Activated naive CD4-positive, alpha-beta T cell treated with anti-CD3 and anti-CD28 coated beads for 36 hours (primary cell): ENCODE measurements at places on chromosomes 12 and 14.

- H3K27ac ChIP-seq, result no peak overlapping the region
- H3K4me1 ChIP-seq, result peaks cover 9% of the 10 kb centered on the region
- no peaks in the 10 kb centered on the region for H3K36me3 ChIP-seq
- no peak for DNase-seq
Observed at GRCh38 chr12:94678849-94679248, 28.5 kb upstream of the TMCC3 start.

DNA sequence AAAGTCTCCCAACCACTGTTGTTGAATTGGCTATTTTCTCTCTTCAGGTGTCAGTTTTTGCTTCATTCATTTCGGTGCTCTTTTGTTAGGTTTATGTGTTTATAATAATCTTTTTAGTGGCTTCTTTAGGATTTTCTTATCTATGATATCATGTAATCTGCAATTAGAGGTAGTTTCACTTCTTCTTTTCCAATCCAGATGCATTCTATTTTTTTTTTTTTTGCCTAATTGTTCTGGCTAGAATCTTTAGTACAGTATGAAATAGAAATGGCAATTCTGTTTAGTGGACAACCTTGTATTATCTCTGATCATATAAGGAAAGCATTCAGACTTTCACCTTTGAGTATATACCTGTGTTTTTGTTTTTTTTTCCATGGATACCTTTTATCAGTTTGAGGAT is 17.4 kb downstream of the CNOT2 start:
- H3K36me3 ChIP-seq, result peaks cover 19% of the 10 kb centered on the region
- DNase-seq, result no peak
- H3K27me3 ChIP-seq, result no peaks in the 10 kb centered on the region
- H3K4me1 ChIP-seq, result peaks cover 64% of the 10 kb centered on the region

DNA sequence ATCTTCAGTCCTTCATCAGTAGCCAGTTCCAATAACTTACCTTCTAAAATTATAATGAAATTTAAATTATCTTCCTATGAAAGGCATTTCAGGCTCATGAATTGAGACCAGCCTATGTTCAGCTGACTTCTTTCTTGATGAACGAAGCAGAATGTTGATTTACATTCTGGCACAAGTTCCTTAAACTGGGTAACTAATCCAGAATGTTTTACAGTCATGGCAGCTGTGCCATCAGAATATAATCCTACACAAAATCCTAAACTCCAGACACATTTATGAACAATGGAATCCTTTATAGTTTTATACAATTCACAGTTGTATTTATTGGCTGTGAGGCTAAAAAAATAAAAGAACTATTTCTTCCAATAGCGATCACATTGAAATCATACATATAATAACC is 97.3 kb upstream of the CPM start:
- no peak overlapping the region for H3K4me3 ChIP-seq
- no peaks in the 10 kb centered on the region for H3K36me3 ChIP-seq
- H3K4me1 ChIP-seq, result peaks cover 2% of the 10 kb centered on the region

DNA sequence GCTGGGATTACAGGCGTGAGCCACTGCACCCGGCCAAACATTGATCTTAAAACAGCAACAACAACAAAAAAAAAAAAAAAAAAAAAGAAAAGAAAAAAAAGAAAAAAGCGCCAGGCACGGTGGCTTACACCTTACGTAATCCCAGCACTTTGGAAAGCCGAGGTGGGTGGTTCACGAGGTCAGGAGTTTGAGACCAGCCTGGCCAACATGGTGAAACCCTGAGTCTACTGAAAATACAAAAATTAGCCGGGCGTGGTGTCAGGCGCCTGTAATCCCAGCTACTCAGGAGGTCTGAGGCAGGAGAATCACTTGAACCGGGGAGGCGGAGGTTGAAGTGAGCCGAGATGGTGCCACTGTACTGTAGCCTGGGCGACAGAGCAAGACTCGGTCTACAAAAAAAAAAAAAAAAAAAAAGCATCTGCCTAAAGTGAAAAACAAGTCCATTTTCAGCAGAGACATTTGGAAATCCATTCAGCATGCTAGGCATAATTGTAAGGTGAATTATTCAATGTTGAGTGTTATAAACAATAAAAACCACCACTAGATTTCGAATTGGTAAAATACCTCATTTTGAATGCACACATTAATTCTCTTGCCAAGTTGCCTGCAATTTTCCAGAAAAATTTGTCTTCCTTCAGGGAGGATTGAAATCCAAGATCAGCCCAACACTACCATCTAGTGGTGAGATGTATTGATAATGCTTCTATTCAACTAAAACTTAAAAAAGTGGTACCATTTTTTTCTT is 8.0 kb upstream of the CERS5 start:
- H3K4me3 ChIP-seq, result no peak overlapping the region
- no peaks in the 10 kb centered on the region for H3K27me3 ChIP-seq
- H3K4me1 ChIP-seq, result no peaks in the 10 kb centered on the region
- no peaks in the 10 kb centered on the region for H3K36me3 ChIP-seq
- DNase-seq, result no peak

GRCh38 chr12:115962216-115962615 is 315.3 kb downstream of the MED13L start:
- peaks cover 8% of the 10 kb centered on the region for H3K4me1 ChIP-seq
- no peak overlapping the region for H3K4me3 ChIP-seq
- no peak overlapping the region for H3K27ac ChIP-seq
- peaks cover 25% of the 10 kb centered on the region for H3K36me3 ChIP-seq

- peak within 1 kb of the TSS; percentile 92 for H3K27ac ChIP-seq
- peak within 1 kb of the TSS; percentile 90 for H3K4me3 ChIP-seq
- H3K27me3 ChIP-seq, result no peaks in the 10 kb centered on the region
- H3K36me3 ChIP-seq, result peaks cover 12% of the 10 kb centered on the region
Observed at GRCh38 chr14:20332788-20333493, at the start of gene CCNB1IP1. Gene CCNB1IP1 (minus strand): TSS chr14:20333279. CDS start chr14:20316523, 16,756 bp downstream.

GRCh38 chr12:106897082-106897481 is 58.6 kb upstream of the TMEM263 start:
- no peak overlapping the region for H3K4me3 ChIP-seq
- DNase-seq, result no peak
- no peaks in the 10 kb centered on the region for H3K36me3 ChIP-seq
- no peak overlapping the region for H3K27ac ChIP-seq
- H3K4me1 ChIP-seq, result peaks cover 3% of the 10 kb centered on the region

DNA sequence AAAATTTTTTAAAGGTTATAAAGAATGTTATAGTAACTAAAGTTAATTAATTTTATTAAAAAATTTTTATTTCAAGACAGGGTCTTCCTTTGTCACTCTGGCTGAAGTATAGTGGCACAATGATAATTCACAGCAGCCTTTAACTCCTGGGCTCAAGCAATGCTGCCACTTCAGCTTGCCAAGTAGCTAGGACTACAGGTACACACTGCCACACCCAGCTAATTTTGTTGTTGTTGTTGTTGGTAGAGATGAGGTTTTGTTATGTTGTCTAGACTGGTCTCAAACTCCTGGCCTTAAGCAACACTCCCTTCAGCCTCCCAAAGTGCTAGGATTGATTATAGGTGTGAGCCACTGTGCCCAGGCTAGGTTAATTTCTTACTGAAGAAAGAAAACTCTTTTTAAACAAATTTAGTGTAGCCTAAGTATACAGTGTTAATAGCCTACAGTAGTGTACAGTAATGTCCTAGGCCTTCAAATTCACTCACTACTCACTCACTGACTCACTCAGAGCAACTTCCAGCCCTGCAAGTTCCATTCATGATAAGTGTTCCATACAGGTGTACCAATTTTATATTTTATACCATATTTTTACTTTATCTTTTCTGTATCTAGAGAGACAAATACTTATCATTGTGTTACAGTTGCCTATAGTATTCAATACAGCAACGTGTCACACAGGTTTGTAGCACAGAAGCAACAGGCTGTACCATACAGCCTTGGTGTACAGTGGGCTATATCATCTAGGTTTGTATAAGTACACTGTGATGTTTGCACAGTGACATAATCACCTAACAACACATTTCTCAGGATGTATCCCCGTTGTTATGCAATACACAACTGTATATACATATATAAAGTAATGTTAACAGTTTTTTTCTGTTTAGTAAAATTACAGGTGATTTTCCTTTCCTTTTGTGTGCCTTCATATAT is 24.7 kb upstream of the DNAAF2 start:
- no peak overlapping the region for H3K4me3 ChIP-seq
- no peak overlapping the region for H3K27ac ChIP-seq
- H3K27me3 ChIP-seq, result no peaks in the 10 kb centered on the region
- no peak for DNase-seq
- H3K36me3 ChIP-seq, result peaks cover 12% of the 10 kb centered on the region

DNA sequence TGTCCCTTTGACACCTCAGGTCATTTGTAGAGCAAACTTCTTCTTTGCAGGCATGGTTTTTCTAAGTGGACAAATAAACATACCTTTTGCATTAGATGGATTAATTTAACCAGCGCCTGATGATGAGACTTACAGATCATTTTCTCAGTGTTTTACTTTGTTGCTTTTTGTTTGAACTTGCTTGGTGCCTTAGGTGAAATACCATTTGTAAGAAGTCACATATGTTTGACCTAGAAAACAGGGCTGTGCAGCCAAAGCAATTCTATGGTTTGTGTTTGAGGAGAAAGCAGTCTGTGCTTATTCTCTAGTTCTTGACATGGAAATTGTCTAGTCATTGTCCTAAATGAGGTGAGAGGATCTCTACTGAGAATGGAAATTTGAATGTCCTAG is 111.1 kb downstream of the DIP2B start:
- H3K27me3 ChIP-seq, result no peaks in the 10 kb centered on the region
- no peak overlapping the region for H3K4me3 ChIP-seq
- no peak overlapping the region for H3K27ac ChIP-seq
- peaks cover 43% of the 10 kb centered on the region for H3K4me1 ChIP-seq
- no peak for DNase-seq

DNA sequence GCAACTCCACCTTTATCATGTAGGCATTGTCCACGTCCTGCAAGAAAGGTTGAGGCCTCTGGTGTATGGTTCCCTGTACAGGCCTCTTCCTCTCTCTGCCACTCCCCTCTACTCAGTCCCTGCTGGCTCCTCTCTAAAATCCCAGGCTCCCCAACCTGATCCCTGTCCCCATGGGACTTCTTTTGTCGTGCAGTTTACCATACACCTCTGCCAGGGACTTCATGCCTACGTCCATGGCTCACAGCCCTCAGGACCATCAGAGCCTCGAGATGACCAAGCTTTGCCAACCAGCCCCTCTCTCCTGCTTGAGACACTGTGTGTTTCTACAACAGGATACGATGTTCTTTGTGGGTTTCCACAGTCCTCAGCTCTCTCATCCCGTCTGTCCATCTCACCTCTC is 2.9 kb downstream of the KRT2 start:
- H3K27me3 ChIP-seq, result no peaks in the 10 kb centered on the region
- peaks cover 61% of the 10 kb centered on the region for H3K4me1 ChIP-seq
- no peak for DNase-seq
- no peaks in the 10 kb centered on the region for H3K36me3 ChIP-seq
- no peak overlapping the region for H3K27ac ChIP-seq

DNA sequence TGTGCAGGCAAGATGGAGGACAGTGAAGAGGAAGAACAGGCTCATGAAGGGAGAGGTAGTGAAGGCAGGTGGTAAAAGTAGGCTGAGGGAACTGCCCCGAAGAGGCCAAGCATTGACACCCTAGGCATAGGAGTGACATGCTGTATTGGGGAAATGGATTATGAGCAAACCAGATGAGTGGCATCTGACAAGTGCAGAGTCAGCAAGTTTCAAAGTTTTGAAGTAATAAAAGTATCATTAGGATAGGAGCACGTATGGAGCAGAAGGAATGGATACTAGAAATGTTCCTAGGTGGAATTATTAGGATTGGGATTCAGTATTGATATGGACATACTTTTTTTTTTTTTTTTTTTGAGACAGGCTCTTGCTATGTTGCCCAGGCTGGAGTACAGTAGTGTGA is 139.8 kb downstream of the SAMD4A start:
- DNase-seq, result no peak
- H3K4me1 ChIP-seq, result peaks cover 6% of the 10 kb centered on the region
- no peak overlapping the region for H3K27ac ChIP-seq

DNA sequence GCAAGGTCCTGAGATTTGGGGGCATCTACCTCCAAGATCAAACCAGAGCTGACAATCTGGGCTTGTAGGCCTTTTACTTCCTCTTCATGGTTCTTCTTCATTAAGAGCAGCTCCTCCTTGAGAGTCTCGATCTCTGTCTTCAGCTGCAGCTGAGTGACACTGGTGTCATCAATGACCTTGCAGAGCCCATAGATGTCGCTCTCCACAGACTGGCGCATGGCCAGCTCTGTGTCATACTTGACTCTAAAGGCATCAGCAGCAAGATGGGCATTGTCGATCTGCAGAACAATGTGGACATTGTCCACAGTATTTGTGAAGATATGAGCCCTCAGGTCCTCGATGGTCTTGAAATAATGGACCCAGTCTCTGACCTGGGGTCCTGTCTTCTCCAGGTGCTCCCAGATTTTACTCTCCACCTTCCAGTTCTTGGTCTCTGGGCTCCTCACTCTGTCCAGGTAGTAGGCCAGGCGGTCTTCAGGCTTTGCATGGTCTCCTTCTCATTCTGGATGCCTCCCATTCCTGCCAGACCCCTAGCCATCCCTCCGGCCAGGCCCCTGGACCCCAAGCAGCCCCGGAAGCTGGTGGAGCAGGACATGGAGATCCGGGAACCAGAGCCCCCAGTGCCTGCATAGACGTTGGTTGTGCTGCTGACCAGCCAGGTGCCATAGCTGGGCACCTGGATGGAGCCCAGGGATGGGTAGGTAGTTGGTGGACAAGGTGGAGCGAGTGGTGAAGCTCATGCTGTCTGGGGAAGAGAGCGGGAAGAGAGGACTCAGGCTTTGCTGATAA is 141.0 kb downstream of the MSRB3 start:
- no peak overlapping the region for H3K27ac ChIP-seq
- peaks cover 3% of the 10 kb centered on the region for H3K27me3 ChIP-seq
- no peaks in the 10 kb centered on the region for H3K4me1 ChIP-seq
- H3K36me3 ChIP-seq, result no peaks in the 10 kb centered on the region
- no peak for DNase-seq

DNA sequence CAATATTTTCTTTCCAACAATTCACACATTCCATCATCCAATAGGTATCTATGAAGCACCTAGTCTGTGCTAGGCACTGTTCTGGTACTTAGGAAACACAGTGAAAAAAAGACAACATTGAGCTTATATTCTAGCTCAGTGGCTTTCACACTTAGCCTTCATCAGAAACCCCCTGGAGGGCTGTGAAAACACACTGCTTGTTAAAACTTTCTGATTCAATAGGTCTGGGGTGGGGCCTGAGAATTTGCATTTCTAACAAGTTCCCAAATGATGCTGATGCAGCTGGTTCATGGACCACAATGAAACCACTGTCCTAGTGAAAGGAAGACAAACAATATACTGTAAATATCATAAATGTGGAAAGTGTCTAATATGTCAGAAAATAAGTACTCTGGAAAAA is 5.9 kb downstream of the VTI1B start:
- H3K27ac ChIP-seq, result no peak overlapping the region
- peaks cover 62% of the 10 kb centered on the region for H3K4me1 ChIP-seq
- no peaks in the 10 kb centered on the region for H3K27me3 ChIP-seq
- no peaks in the 10 kb centered on the region for H3K36me3 ChIP-seq
- peak; percentile 49 for DNase-seq
